ENCODE measurements at places on chromosomes 1 and 21. TPM values are rescaled to one million over a fixed set of nuclear protein-coding genes. Genes with fewer than 3 reads are reported as not detected.

The PGLYRP3 gene
- not detected for total RNA-seq

The FCN3 gene
- total RNA-seq, result not detected

The UAP1 gene
- 109 TPM for total RNA-seq

The OPN3 gene
- total RNA-seq, result 2.6 TPM

The CCNL2 gene
- 133 TPM for total RNA-seq

The SFN gene
- total RNA-seq, result not detected

The INAVA gene
- not detected for total RNA-seq
